ENCODE measurements at places on chromosomes 16 and 17.
A peak's percentile ranks its signal among the peaks of the same experiment; 100 is the strongest.

DNA sequence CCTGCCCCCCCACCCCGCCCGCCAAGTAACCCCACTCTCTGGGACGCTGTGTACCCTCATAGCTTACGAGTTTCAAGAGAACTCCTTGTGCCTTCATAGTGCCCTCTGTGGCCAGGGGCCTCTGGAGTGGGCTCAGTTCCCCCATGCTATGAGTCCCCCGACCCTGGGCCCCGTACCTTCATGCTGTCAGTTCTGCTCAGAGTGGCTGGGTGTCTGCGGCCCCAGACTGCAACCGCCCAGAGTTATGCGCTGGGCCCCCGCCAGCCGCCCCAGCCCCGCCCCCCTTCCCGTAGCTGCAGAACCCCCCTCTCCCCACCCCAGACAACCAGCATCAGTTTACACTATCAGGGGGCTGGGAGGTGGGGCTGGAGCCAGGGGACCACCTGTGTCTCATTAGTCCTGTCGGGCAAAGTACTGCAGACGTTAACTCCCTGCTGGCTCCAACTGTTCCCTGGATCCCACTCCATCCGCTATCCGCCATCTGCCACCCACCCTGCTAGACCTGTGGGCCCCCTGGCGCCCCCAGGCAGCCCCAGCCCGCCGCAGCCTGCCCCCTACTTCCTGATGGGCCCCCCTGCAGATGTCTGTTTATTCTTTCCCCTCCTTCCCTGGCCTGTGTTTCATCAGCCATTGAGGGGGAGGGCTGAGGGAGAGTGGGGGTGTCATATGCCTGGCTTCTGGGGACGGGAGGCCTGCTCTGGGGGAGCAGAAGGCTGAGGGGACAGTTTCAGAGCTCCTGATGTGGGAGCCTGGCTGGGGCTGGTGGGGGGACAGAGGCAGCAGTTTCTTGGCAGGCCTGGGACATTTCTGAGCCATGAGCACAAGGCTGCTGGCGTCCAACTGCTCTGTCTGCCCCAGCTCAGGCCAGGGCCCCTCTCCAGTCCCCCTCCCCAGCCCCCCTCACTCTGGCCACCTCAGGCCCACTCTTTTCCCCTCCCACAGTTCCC lies at the start of gene MFAP4:
Gene MFAP4 (minus strand): TSS at position 217 of the 947 bp plus-strand sequence. CDS start 35 bp downstream, at position 182.
- peaks cover 87% of the 10 kb centered on the region for H3K4me1 ChIP-seq
- H3K36me3 ChIP-seq: peaks cover 21% of the 10 kb centered on the region
- H3K27me3 ChIP-seq: no peaks in the 10 kb centered on the region
- peak; percentile 99 for DNase-seq
- no peak within 1 kb of the TSS for H3K4me3 ChIP-seq
- H3K27ac ChIP-seq: peak within 1 kb of the TSS; percentile 79

- no peak for DNase-seq
- no peaks in the 10 kb centered on the region for H3K27me3 ChIP-seq
- no peak overlapping the region for H3K27ac ChIP-seq
- H3K36me3 ChIP-seq: no peaks in the 10 kb centered on the region
- H3K4me1 ChIP-seq: no peaks in the 10 kb centered on the region
- H3K4me3 ChIP-seq: no peak overlapping the region
Measured at GRCh38 chr16:55236655-55237054, 87.3 kb upstream of the IRX6 start.

DNA sequence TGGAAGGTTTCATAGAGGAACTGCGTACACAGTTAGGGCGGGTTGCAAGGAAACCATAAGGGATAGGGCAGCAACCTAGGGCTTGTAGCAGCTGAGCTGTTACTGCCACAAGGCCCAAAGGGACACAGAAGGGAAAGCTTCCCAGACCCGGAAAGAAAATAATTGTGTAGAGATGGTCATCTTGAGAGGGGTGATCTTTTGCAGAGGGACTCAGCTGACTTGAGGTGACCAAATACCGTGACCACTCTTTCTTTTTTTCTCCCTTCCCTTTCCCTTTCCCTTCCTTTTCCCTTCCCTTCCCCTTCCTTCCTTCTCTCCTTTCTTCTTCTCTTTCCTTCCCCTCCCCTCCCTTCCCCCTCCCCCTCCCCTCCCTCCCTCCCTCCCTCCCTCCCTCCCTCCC lies 8.5 kb upstream of the CREBBP start:
- H3K36me3 ChIP-seq: no peaks in the 10 kb centered on the region
- no peaks in the 10 kb centered on the region for H3K4me1 ChIP-seq
- H3K4me3 ChIP-seq: no peak overlapping the region
- H3K27ac ChIP-seq: no peak overlapping the region
- DNase-seq: no peak

DNA sequence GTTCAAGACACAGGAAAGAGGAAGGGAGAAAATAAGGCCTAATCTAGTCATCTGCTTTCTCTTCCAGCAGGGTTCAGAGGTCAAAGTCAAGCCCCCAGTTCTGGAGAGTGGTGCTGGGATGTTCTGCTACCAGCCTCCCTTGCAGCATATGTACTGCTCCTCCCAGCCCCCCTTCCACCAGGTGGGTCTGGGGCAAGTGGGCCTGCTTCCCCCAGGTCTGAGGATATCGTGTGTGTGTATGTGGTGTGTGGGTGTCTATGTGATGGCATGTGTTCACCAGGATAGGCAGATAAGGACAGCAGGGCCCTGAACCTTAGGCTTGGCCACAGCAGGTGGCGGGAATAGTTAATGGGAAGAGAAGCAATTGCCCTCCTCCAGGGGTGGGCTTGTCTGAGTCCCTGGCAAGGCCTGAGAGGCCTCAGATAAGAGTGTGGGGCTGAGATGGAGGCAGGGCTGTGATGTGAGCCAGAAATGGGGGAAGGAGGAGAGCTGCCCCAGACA lies 21.1 kb downstream of the FOXN1 start:
- no peak for DNase-seq
- no peak overlapping the region for H3K27ac ChIP-seq
- no peaks in the 10 kb centered on the region for H3K27me3 ChIP-seq

DNA sequence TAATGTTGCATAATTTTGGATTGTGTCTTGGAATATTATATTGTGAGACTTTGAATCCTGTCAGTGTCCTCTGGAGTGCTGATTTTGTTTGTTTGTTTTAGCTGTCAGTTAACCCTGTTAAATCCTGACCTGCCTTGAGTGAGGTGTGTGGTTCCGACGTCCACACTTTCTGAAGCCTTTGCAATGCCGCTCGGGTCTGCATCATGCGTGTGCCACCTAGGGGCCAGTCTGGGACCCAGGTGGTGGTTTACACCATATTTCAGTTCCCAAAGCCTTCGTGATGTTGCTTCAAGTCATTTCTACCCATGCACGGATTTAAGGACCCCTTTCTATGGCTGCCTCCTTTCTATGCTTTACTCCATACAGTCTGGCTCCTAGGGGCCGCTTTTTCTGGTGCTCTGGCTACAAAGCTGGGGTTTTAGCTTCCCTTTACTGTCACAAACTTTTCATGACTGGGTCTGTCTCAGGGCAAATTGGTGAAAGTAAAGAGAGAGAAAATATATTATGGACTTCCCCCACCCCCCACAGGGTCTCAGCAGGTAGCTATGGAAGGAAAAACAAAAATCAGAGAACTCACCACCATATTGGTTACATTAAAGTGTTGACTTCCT lies 11.4 kb upstream of the OR4D1 start:
- no peaks in the 10 kb centered on the region for H3K36me3 ChIP-seq
- DNase-seq: no peak
- H3K27me3 ChIP-seq: peaks cover 13% of the 10 kb centered on the region
